Fibroblast of the aortic adventitia (primary cell): ENCODE measurements at places on chromosomes 1 and 21.

- DNase-seq = no peak
Observed at GRCh38 chr1:100400404-100400803, 48.1 kb downstream of the CDC14A start.

DNA sequence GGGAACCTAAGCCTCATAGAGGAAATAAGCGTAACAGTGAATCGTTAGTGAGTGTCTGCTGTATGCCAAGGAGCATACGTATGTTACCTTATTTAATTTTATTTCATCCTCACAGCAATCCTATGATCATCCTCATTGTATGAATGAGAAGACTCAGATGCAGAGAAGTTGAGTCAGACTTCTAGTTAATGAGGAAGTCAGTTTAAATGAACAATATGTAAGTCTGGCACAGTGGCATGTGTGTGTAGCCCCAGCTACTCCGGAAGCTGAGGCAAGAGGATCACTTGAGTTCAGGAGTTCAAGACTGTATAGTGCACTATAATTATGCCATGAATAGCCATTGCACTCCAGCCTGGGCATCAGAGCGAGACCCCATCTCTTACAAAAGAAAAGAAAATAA lies 148.0 kb downstream of the ZZZ3 start:
- no peak for DNase-seq

DNA sequence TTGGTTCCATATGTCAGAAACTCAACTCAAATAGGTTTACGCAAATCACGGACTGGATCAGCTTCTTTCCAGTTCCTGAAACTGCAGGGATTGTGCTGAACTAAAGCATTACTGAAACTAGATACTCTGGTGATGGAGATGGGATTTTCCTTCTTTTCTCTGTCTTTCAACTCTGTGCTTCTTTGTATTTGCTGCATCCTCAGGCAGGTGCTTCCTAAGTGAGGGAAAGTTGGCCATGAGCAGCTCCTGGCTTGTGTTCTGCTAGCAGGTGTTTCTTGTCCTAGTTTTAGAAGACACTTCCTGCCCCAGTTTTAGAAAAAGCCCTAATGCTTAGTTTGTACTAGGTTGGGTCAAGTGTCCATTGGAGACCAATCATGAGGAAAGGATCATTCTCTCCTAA lies 86.7 kb upstream of the USP24 start:
- no peak for DNase-seq

GRCh38 chr1:204128464-204128963 lies 23.3 kb downstream of the ETNK2 start:
- no peak for DNase-seq

GRCh38 chr1:30762930-30763650 lies 5.5 kb upstream of the LAPTM5 start:
- no peak for DNase-seq

- DNase-seq = peak; percentile 45
Observed at GRCh38 chr1:53328009-53328461, at the start of gene LRP8. LRP8 (minus strand) TSS chr1:53328070; CDS start chr1:53327912, 158 bp downstream.
